Globus pallidus (tissue), 1 donor: ENCODE measurements at places on chromosomes 2 and 18.
A peak's percentile ranks its signal among the peaks of the same experiment; 100 is the strongest.

DNA sequence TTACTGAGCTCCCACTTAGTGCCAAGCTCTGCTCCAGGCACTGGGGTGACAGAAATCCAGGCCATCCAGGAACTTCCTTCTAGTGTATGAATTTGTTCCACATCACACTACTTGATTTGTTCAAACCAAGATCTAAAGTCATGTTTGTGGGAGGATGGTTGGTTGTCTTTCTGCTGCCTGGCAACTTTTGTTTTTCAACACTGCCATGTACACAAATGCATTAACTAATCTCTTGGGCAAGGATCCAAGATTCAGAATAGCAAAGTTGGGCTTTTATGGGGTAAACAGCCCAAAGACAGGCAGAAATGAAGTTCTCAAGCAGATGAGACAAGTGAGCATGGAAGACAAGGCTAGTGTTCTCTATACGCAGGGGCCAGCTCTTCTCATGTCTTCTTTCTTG lies 53.4 kb upstream of the PROKR1 start:
- DNase-seq, result no peak

GRCh38 chr18:378079-378478 lies 110.2 kb upstream of the THOC1 start:
- peak; percentile 72 for DNase-seq

GRCh38 chr2:66896131-66896530 lies 461.2 kb downstream of the MEIS1 start:
- no peak for DNase-seq

DNA sequence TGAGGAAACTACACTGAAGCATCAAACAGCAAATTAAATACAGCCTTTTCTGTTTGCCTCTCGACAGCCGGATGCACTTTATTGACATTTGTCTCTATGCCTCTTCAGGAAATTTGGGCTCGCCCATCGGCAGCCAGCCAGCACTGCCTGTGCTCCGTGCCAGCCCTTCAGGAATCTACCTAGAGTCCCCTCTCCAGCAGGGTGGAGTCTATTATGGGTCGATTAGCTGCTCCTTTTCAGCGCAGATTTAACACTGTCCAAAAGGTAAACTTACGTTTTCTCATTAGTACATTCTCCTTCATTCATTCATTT lies 91.5 kb downstream of the MYCN start:
- DNase-seq, result no peak

- no peak for DNase-seq
Observed at GRCh38 chr2:52518678-52519077, 1248.9 kb upstream of the CHAC2 start.

DNA sequence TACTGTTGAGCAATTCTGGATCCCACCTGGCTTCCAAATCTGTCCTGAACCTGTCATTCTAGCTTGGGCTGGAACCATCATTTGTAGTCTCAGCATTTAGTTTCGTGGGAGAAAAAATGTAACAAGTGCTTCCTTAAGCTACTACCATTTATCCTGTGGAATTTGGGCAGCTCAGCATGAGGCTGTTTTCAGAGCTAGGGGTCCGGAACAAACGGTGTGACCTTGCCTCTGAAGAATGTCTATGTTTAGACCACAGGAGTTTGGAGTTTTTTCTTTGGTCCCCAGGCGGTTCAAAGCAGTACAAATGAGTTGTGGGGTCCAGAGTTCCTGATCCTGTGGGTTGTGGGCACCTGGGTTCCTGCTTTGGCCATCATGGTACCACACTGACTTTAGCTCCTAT lies 59.1 kb upstream of the TMEM178A start:
- DNase-seq, result no peak

- no peak for DNase-seq
Observed at GRCh38 chr2:218717262-218717661, 6.6 kb downstream of the TTLL4 start.

DNA sequence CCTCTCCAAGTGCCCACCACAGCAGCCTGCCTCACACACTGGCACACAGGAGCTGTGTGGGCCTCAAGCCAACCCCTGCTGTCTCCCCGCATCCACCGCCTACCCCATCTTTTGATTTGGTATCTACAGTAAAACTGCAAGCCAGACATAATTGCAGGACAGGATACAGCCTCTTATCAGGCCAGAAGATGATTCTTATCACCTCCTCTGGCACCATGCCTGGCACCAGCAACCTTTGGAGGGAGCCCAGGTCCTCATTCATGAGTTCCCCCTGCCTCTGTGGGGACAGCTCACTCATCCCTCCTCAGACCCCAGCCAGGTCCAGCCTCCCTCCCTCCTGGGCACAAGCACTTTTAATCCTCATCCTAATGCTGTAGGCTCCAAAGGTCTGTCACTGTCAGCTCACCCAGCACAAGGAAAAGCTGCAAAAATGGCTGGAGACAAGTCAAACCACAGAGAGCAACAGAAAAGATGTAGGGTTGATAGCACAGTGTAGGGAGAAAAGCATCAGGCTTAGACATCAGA lies 9.7 kb downstream of the RAB11FIP5 start:
- no peak for DNase-seq

DNA sequence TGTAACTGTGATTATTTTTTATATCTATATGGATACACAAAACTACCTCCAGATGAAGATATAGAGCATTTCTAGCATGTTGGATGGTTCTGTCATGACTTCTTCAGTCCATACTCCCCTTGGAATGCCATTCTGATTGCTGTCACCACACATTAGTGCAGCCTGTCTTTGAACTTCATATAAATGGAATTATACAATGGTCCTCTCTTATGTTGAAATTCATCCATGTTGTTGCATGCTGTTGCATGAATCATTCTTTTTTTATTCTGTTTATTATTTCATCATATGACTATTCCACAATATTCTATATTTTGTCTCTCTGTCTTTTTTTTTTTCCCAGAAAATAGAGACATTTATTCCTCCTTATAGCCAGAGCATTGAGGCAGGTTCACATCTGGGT lies 74.1 kb downstream of the OSBPL6 start:
- no peak for DNase-seq
